ENCODE measurements at places on chromosomes 2 and 18.
A peak's percentile ranks its signal among the peaks of the same experiment; 100 is the strongest.

- no peak for DNase-seq
Observed at GRCh38 chr2:21314322-21314835, 190.6 kb downstream of the TDRD15 start.

DNA sequence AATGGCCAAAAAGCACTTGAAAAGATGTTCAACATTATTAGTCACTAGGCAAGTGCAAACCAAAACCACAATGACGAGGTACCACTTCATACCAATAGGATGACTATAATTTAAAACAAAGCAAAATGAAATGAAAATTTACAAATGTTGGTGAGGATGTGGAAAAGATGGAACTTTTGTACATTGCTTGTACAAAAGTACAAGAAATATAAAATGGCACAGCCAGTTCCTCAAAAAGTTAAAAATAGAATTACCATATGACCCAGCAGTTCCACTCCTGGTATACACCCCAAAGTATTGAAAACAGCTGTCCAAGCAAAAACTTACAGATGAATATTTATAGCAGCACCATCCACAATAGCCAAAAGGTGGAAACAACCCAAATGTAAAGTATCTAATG is 107.8 kb upstream of the XPO1 start:
- no peak for DNase-seq

DNA sequence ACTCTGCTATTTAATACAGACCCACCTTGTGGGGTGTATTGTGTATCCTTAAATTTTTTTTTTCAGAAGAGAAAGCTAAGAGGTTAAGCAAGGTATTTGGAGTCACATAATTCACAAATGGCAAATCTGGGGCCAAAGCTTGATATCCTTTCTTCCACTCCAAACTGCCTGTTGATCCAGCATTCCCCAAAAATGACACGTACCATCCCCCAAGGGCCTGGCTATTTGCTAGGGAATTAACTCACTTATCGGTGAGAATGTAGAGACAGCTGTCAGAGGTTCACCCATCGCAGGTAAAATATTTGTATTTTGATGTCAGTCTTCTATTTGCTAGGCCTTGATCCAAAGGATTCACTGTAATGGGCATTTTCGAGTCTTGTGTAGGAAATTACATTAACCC is 103.6 kb upstream of the FZD7 start:
- no peak for DNase-seq

GRCh38 chr2:165844216-165844615 is 50.2 kb upstream of the GALNT3 start:
- DNase-seq = no peak

DNA sequence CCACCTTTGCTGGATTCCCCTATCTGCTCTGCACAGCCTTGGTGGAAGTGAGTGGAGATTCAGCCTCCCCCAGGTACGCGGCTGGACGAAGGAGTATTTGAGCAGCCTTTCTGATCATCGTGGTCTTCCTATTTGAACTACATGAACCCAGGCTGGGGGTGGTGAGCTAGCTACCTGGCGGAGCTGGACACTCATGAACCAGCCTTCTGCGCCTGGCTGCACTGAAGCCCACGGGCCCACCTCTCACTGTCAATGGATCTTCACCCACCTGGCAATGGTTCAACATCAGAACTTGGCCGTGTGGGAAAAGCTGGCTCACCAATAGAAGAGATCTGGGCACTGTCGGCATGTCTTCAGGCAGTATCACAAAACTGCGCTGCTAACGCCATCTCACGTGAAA is 35.4 kb downstream of the ANKMY1 start:
- DNase-seq = no peak

- DNase-seq = no peak
Observed at GRCh38 chr18:66226782-66227181, 377.1 kb downstream of the CDH19 start.

DNA sequence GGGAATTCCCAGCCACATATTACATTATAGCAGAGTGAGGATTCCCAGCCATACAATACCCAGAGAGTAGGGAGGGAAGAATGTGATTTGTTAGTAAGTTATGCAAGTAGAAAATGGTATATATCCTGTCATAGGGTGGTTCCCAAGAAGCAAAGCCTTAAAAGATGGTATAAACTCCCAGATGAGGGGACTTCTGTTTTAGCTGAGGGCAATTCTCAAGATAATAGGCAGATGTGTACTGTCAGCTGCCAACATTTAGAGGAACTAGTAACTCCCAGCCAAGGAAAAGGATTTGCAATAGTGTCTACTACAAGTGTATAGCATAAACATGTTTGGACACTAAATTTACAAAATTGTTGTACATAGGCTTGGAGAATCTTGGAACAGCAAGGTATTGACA is 86.5 kb downstream of the XDH start:
- DNase-seq = no peak

DNA sequence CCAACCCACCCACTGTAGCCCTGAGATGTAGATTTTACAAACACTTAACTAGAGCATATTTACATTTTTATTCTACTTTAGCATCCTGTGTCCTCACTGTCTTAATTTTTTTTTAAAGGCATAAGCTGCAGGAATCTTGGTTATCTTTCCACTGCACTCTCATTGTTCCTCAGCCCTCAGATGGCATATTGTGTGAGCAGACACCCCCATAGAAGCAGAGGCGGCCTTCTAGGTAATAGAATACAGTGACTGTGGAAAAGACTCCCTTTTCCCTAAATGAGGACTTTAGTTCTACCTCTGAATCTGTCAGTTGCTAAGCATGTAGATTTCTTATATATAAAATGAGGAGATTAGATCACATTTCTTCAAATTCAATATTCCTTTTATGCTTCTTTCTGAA is 543.5 kb upstream of the SPHKAP start:
- DNase-seq = no peak

DNA sequence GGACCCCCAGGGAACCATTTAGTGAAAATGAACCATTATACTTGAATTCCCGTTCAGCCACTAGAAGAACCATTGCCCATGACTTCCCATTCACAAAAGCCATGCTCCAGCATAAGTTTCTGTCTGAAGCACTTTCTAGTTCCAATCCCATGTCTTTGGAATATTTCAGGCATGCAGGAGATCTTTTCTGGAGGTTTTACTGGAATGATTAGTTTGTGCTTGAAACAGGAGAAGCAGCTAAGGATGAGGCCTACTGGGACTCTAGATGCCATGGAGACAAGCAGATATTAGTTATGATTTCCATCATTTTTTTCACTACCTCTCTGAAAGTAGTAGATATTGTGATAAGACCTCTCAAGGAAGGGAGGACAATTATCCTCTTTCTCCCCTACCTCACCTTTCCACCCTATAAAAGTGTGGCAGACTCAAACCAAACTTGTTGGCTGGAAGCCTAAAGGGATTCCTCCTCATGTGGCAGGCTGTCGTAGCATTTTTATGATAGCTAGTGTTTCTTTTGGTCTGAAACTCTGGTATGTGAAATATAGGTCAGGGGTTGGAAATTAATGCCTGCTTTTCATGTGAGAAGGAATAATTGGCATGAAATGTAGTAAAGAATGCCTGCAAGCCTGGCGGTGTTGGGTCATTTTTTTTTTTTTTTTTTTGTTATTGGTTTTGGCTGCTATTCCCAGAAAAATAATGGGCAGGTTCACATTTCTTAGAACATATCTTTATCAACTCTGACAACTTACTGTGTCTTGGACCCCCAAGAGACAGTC is 29.3 kb upstream of the MMADHC start:
- DNase-seq = no peak

DNA sequence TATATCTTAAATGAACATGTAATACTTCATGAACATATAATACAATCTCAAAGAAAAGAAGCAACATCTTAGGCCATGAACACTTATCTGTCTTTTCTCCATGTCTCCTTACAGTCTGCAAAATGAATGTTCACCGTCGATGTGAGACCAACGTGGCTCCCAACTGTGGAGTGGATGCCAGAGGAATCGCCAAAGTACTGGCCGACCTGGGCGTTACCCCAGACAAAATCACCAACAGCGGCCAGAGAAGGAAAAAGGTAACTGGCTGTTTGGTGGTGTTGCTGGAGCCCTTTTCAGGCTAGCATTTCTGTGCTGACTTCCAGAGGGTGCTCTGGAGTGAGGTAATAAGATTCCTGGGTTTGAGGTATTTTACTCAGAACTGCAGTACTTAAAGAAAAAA is 295.9 kb upstream of the EPAS1 start:
- DNase-seq = no peak

DNA sequence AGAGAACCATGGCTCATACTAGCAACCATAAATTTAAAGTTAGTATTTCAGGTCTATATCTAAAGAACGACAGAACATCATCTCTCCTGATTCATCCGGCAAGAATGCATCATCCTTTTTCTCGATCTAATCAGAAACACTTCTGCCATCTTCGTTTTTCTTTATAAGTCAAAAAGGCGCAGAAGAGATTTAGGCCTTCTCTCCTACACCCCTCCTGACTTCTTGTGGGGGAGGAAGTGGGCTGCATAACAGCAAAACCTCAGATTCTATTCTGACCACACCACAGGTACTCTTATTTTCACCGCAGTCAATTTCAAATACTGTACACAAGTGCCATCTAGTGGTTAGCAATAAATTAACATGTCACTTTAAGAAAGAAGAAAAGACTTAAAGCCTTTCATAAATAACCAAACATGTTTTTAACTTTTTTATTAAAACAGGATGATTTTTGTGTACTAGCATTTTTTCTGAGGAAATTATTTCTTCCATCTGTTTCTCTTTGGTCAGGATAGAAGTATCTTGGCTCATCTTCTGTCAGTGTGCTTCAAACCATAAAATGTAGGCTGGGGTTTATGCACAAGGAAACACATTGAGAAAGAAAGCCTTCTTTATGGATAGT is 48.4 kb upstream of the PIK3C3 start:
- peak; percentile 51 for DNase-seq

DNA sequence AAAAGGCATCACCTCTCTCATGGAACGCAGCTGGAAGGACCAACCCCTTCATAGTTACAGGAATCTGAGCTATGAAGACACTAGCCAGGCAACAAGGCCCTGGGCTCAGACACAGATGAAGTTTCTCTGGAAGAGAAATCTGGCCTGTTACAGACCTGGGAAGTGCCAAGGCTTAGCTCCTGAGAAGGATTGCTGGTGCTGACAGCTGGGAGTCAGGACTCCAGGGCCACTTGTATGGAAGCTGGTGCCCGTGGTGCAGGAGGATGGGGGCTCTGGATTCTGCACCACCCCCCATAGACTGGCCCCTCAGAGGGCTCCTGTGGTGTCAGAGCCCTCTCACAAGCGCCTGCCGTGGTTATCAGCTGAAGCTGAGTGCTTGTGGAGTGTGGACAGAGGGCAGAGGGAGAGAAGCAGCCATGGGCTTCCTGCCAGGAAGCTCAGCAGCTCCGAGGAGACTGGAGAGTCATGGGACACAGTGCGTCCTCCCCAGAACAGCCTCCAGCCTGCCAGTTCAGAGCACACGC is 87.3 kb upstream of the LCLAT1 start:
- DNase-seq = no peak

GRCh38 chr2:127586136-127586535 is 50.7 kb downstream of the MYO7B start:
- no peak for DNase-seq

DNA sequence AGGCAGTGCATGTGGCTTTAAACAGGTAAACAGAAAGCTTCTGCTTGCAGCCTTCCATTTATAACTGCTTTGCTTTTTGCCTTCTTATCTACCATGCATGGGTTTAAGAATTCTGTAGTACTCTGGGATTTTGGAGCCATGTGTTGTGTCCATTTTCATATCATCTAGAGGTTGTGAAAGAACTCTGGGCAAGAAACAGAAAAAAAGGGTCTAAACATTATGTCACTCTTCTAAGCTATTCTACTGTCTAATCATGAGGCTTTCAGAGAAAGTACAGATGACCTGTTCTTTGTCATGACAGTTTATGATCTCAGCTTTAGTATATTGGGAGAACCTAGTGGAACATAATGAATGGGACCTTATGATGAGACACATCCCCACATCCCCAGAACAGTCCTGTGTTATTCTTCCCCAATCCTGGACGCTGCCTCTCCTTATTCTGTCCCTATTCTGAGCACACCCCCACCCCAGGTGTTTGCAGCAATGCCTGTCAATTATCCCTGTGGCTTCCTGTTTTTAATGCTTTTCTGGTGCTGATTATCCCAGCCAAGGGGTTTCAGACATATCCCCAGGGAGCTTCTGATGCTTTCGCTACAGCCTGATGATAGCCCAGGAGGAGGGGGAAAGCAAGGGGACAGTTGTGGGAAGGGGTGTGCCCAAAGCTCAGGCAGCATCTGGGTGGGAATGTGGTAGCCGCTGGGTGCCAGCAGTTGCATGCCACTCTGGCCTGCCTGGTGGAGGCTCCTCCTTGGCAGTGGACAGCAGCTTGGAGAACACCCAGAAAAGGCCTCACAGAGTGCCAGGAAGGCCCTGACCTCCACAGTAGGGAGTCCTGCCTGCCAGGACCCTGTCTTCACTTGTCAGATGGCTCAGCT is 169.5 kb upstream of the MAP3K20 start:
- no peak for DNase-seq

DNA sequence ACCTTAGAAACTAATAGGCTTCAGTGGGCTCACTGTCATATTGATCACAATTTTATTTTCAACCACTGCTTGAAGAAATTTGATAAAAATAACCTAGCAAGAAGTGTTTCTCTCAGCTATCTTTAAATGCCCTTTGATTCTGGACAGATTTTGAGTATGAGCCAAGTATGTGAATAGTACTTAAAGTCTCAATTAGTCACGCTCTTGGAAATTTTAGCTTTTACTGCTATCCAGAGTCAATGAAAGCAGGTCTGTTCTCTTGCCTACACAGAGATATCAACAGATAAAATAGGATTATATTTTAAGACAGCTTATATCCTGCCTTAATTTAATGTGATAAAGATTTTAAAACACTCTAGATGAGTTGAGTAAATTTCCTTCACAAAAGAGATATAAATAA is 337.3 kb downstream of the CBLN2 start:
- no peak for DNase-seq

GRCh38 chr2:186588421-186588820 is 1.4 kb upstream of the ITGAV start:
- DNase-seq = no peak

DNA sequence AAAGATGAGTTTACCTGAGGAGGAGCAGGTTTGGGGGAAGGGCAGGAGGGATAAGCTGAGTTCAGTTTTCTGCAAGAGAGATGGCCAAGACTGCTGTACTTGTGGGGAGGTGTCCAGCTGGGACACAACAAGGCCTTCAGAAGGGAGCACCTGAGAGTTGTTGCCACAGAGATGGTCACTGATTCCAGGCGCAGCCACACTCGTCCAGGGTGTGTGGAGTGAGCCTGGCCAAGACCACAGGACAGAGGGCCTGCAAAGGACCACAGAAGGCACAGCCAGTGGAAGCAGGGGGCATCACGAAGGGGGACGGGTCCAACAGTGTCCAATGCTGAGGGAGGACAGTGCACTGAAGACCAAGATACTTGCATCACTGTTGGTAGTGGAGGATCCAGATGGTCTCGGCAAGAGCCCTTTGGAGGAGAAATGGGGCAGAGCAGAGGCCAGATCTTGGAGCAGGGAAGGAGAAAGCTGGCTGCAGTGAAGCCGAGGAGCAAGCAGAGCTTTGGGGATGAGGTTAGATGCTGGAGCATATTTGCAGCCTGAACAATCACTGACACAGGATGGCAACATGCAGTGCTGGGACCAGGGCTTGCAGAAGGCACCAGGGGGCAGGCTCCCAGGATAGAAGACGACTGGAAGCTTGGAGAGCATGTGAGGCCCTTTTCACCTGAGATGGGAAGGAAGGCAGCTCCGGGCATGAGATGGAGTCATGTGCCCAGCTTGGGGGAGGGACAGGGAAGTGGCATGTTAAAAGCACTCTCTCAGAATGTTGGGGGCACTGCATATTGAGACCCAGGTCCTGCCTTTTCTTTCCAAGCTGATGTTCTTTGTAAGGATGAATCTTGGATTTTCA is 214.0 kb downstream of the CYP26B1 start:
- DNase-seq = no peak
